ENCODE measurements at places on chromosomes 4 and X.
A peak's percentile ranks its signal among the peaks of the same experiment; 100 is the strongest.

DNA sequence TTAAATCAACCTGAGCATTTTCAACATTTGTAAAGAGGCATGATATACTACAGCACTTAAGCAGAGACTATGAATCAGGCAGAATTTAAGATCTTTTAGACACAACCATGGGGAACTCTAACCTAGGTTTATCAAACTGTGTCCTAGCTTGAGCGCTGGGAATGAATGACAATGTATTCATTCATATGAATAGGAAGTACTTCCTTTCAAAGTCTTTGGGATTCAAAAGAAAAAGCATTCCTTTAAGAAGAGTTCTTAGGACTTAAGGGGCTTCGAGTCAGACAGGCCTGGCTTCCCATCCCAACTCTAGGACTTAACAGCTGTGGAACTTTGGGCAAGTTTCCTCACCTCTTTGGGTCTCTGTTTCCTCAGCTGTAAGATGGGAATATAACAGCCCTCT, 104.6 kb downstream of the ANAPC4 start:
- DNase-seq: no peak

DNA sequence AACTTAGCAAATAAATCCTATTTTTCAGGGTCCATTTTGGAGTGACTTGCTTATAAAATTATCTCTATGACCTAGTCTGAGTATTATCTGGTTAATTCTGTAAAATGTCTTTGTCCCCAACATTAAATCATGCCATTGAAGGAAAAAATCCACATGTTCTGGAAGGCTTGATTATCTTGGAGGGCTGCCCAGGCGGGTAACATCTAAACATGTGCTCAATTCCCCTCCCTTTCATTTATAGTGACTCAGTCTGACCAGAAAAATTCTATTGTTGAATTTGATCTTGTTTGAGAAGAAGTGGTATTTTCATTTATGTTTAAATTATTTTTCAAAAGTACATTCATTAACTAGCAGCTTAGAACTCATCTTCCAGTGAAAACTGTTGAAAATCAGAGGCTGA, 55.4 kb upstream of the SLC10A7 start:
- DNase-seq: peak; percentile 35

DNA sequence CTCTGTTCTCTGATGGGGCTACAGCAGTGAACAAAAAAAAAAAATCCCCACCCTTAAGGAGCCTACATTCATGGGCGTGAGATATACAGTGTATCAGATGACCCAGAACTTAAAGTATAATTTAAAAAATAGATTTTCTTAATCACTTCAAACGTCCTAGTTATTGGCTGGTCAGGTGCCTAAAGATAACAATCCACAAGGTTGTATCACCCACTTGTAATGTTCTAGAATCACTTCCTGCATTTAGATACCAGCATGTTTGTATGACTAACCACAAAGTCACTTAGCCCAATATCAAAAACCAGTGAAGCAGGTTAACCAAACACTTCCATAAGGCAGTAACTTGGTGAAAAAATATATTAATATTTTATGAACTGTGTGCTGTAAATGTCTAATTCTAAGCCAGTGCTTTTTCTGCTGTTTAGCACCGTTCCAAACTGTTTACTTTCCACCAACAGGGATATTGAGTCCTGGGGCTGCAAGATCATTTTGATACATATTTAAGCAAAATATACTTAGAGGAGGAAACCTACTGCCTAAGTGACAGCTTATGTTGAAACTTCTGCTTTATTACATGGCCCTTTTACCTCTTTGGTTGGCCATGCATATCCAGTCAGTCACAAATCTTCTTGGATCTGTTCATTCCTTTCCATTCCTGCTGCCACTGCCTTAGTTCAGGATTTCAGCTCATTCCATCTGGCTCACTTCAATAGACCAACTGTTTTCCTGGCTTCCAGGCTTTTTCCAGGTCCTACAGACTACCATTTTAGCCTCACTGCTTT, 43.3 kb downstream of the CD40LG start:
- peak; percentile 5 for DNase-seq

- DNase-seq: no peak
Observed at GRCh38 chr4:181219783-181220416, 1023.3 kb upstream of the TENM3 start.

GRCh38 chr4:52317361-52317879, 266.3 kb downstream of the SPATA18 start:
- DNase-seq: no peak

GRCh38 chr4:168221301-168221700, 97.3 kb downstream of the DDX60 start:
- peak; percentile 76 for DNase-seq

DNA sequence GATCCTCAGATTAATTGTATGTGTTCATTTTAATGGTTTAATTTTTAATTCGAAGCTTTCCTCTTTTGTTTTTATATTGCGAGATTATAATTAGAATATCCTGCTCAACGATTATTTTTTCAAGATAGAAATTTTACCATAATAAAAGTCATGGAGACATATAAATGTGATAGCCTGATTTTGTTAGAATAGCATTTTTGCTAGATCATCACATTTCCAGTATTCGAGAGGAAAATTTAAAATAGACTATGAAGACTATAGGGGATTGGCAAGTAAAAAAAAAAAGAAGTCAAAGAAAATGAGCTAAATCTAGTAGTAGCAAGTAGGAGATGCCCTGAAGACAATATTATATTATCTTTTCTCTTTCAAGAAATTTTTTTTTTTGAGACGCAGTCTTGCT, 60.6 kb downstream of the TENM3 start:
- DNase-seq: no peak

GRCh38 chrX:150503898-150504219, 64.6 kb upstream of the MTM1 start:
- DNase-seq: peak; percentile 11

- DNase-seq: no peak
Observed at GRCh38 chr4:7348946-7349900, 85.5 kb downstream of the PSAPL1 start.

DNA sequence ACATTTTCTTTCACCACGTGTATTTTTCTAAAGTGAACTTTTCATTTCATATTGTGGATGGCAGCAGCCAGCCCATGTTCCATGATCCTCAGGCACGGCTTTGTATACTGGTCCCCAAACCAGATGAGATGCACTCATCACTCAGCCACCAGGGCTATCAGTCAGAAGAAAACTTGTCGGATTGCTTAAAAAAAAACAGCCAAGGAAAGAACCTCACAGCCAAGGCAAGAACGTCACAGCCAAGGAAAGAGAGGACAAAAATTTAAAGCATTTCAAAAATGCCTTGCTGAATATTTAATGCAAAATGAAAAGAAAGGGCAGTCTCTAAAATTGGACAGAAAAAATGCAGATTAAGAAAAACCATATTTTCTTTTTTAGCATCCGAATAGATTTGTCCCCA, 333.3 kb downstream of the PDGFC start:
- DNase-seq: peak; percentile 78

- no peak for DNase-seq
Observed at GRCh38 chr4:40401096-40401495, 66.0 kb downstream of the CHRNA9 start.

DNA sequence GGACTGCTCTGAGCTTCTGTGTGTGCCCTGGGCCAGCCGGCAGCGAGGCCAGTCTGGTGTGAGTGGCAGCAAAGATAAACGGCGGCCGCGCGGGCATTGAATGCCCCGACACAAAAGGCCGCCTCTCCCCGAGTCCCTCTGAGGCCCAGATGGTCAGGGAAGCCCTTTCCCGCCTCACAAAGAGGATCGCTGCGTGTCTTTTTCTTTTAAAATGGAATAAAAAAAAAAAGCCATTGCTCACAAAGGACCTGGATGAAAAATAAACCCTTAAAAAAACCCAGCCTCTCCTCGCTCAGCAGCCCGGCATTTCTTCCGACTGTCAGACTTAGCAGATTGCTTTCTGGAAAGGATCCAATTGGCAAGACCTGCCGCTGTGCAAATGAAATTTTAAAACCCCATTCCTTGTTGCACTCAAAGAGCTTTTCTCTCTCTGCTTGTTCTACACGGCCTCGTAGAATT, 578.7 kb downstream of the BCOR start:
- DNase-seq: peak; percentile 0

DNA sequence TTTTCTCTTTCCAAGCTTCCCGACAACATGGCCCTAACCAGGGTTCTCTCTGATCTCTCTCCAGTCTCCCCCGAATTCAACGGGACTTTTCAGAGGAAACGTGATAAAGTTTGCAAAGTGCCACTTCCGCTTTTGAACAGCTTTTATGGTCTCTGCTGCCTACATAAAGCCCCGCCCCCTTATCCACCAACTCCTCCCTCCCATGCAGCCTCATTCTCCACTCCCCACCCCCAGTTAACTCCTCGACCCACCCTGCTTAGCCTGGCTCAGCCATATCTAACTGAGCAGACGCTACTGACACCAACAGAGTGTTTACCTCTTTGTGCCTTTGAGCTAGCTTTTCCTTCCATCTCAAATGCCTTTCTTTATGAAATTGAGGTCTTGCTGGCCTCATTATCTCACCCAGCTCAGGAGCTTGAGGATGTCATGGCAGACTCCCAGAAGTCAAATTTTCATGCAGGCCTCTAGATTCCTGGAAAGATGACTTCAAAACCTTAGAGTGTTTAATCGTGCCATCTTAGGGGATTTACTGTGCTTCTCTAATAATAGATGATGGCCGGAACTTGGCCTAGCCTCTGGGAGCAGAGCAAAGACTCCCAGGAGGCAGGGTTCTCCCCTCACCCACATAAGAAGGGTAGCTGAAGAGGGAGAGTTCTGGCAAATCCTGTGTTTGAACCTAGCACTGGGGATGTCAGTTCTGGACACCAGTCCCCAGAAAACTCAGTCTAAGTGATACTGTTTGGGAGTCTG, 606.0 kb downstream of the BCOR start:
- DNase-seq: no peak

DNA sequence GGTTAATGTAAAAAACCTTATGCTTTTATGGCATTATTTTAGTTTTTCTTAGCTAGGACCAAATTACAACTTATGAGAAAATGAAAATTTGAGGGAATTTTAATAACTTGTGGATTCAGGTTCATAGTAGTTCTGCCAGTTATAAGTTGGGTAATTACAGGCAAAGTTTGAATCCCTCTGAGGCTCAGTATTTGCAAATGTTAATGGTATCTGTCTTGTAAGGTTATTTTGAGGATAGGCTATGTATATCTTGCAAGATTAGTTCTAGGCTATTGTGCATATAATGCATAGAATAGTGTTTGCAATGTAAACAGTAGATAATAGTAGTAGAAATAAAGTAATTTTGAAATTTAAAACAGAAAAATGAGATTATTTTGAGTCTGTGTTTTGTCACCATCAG, 44.7 kb upstream of the CCSER1 start:
- no peak for DNase-seq

GRCh38 chr4:168882650-168883233, 127.3 kb downstream of the CBR4 start:
- DNase-seq: peak; percentile 76

GRCh38 chr4:173494013-173494970, 35.7 kb downstream of the HAND2 start:
- DNase-seq: peak; percentile 72

GRCh38 chrX:9184211-9184610, 150.3 kb upstream of the FAM9B start:
- DNase-seq: no peak

DNA sequence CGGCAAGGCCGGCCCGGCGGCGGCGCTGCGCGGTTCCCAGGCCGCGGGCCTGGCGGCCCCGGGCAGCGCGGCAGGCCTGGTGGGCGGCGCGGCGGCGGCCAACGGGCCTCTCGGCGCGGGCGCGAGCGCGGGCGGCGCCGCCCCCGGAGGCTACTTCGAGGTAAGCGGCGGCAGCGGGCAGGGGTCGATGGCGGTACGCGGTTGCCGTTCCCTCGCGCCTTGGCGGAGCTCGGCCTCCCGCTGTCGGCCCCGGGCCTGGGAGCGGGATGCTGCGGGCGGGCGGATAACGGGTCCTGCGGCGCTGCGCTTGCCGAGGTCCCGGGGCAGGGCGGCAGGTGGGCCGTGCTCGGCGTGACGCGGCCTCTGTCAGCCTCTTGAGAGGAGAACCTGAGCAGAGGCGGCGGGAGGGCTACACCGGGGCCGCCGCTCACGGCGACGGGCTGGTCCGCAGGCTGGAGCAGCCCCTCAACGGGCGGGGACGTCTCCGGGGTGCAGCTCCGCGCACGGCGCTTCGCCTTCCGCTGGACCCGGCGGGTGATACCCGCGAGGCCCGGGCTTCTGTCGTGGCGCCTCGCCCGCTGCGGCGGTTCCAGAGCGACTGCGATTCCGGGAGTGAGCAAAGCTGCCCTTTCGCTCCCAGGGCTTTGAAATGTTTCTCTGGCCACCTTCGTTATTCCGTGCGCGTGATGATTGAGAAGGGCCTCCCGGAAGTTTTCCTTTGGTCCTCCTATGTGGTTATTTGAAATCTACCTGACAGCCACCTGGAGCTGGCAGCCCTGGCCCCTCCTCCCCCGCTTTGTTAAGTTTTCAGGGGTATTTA, 774 bp downstream of the FAM193A start:
- DNase-seq: peak; percentile 46

DNA sequence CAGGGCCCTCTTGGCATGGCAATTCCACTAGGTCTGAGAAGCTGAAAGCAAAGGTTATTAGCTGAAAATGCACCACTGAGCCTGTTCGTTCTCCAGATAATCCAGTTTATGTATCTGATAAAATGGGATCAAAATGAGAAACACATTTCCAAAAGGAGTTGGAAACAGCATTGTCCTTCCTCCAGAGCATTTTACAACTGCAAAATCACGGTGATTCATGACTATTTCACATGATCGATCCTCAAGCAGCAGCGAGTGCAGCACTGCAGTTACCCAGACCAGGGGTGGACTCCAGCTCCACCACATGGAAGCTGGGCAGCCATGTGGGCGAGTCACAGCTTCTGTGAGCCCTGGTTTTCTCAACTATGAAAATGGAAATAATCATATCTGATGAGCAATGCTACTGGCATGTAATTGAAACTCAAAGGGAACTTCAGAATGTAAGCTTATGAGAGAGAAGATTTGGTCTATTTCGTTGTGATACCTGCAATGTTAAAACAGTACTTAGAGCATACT, 78.7 kb upstream of the MSX1 start:
- DNase-seq: peak; percentile 83

DNA sequence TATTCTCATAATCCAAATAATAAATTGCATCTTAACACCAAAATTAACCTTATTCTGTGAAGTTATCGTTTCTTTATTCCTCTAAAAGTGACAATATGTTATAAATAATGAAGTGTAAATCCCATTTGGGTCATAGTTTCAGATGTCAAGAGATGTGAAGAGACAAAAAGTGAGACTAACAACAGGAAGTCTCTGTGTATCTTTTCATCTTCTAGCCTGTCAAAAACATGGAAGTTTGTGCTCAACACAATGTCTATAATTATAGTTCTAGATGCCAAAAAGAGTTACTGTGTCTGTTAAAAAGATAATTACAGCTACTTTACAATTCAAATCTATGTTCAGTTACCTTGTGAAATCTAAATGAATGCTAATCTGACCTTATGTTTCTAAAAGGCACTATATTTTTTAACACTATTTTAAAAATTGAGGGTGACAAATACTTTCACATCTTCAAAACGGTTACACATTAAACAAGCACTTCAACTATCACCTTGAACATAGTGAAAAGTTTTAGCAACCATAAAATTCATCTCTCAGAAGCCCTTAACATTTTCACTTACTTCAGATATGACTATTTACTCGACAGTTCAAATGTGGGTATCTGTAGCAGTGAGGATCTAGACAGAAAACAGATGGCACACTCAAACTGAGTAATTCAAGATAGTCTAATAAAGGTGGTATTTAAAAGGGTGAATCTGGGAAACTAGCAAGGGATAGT, 509.8 kb downstream of the ARAP2 start:
- DNase-seq: no peak

All from EH (cell line).